Liver (tissue), 10 donors: ENCODE measurements at places on chromosomes 4 and X. TPM values are rescaled to one million over a fixed set of nuclear protein-coding genes. Genes with fewer than 3 reads are reported as not detected.

XAGE2 gene
- total RNA-seq, result not detected

DNA sequence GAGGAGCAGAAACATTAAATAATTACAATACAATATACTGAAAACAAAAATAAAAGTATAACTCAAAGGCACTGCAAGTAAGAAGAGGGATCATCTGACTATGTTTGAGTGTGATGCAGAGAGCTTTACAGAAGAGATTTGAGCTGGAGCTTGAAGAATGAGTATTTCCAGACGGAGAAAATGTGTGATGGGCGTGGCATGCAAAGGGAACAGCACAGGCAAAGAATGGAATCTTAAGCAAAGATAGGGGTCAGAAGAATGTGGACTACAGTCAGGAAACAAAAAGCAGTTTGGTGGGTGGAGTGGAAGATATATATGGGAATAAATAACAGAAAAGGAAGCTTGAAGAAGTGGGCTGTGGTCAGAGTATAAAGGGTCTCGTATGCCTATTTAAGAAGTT is 45.5 kb downstream of the OPHN1 start:
- H3K27me3 ChIP-seq, result no peaks in the 10 kb centered on the region
- H3K4me1 ChIP-seq, result no peaks in the 10 kb centered on the region
- no peak for DNase-seq

DNA sequence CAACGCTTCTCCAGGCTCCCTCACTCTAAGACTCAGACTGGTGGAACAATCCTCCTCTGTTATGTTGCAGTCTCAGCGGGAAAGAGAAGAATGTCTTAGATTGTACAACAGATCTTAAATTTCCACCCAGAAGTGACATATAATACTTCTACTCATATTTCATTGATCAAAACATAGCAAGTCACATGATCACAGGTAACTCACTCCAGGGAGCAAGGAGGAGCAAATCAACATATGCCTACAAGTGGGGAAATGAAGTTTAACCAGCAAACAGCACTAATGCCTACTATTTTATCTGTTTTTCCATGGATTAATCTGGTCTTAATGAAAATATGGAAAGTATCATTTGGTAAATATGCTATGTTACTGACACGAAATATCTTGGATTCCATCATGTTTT is 819.8 kb downstream of the CCSER1 start:
- DNase-seq, result no peak
- H3K4me3 ChIP-seq, result no peak overlapping the region
- H3K36me3 ChIP-seq, result no peaks in the 10 kb centered on the region

MTMR8 gene
- total RNA-seq, result 1.1 TPM

DNA sequence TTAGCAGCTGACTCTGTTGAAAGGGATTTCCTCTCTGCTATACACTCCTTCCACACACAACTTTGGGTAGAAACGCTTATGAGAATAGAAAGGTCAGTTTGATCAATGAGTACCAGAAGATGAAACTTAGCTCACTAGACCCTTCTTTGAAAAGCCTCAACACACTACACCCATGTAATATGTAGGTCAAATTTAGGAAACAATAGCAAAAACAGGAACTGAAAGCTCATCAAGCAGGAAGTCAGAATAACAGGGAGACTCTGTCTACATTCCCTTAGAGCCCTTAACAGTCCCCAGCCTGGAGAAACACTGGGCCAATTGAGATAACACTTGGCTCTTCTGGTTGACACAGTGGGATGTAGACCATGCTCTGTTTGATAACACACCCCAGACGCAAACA is 30.7 kb downstream of the SRPX2 start:
- H3K4me3 ChIP-seq, result no peak overlapping the region
- H3K4me1 ChIP-seq, result no peaks in the 10 kb centered on the region
- H3K36me3 ChIP-seq, result no peaks in the 10 kb centered on the region
- DNase-seq, result no peak

L1CAM gene
- 0.59 TPM for total RNA-seq

GPM6B gene
- total RNA-seq, result 0.42 TPM

FAM241A gene
- 1.1 TPM for total RNA-seq

DNA sequence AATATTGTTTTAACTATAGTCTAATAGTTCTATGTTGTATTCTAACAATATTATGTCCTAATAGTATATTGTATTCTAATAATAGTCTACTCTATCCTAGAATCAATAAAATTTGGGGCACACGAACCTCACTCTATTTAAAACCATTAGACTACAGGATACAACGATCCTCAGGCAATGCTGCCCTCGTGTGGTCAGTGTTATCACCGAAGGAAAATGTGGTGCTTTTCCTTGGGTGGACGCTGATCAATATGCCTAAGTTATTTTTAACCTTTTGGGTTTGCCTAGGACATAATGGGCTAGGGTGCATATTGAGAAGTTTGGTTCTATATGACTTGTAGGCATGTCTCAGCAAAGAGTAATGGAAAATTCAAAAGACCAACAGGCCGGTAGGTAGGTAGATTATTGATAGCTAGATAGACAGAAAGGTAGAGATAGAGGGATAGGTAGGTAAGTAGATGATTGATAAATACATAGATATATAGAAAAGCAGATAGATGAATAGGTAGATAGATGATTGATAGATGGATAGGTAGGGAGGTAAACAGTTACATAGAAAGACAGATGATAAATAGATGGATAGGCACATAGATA is 75.1 kb downstream of the PRKX start:
- H3K27ac ChIP-seq, result no peak overlapping the region
- DNase-seq, result peak; percentile 34
- no peaks in the 10 kb centered on the region for H3K4me1 ChIP-seq
- H3K36me3 ChIP-seq, result no peaks in the 10 kb centered on the region
- no peaks in the 10 kb centered on the region for H3K27me3 ChIP-seq

- H3K4me3 ChIP-seq, result no peak overlapping the region
These were observed 47.7 kb downstream of the DDX3X start for GRCh38 chrX:41381685-41382084.

GRCh38 chr4:119736559-119736958 is 108.0 kb upstream of the PDE5A start:
- no peak overlapping the region for H3K4me3 ChIP-seq
- DNase-seq, result no peak
- H3K27ac ChIP-seq, result no peak overlapping the region
- no peaks in the 10 kb centered on the region for H3K27me3 ChIP-seq
- H3K36me3 ChIP-seq, result no peaks in the 10 kb centered on the region

DNA sequence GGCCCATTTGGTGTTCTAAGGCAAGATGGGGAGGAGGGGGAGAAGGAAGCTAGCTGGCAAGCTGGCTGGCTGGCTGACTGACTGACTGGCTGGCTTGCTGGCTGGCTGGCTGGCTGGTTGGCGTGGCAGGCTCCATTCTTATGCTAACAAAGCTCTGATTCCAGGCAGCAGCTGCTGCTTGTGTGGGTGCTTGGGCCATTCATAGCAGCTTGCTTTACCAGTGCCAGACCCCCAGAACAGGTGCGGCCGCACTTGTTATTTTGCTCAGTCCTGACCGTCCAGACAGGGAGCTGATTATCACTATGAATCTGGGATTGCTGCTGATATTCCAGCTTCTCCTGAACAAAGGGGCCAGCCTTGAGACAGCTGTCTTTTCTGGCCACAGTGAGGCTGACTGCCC is 131.2 kb upstream of the PAK3 start:
- no peak overlapping the region for H3K4me3 ChIP-seq
- no peaks in the 10 kb centered on the region for H3K27me3 ChIP-seq
- no peaks in the 10 kb centered on the region for H3K36me3 ChIP-seq
- no peaks in the 10 kb centered on the region for H3K4me1 ChIP-seq

DNA sequence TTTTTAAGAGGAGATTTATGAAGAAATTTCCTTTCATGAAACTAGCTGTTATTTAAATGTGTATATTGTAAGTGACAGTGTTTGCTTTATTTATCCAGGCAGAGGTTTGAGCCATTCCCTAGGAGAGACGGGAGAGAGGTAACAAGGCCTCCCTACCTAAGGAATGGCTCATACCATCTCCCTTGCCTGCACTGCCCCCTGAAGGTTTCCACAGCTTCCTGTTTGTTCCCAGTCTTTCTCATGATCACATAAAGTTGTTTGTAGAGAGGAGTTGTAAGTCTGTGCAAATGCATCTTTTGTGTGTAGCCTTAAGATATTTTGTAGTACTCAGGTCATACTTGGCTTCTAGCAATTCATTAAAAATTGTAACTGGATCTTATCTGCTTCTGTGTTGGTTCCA is 1504.5 kb upstream of the PCDH10 start:
- H3K4me1 ChIP-seq, result no peaks in the 10 kb centered on the region
- H3K27ac ChIP-seq, result no peak overlapping the region
- H3K36me3 ChIP-seq, result no peaks in the 10 kb centered on the region
- DNase-seq, result no peak
- no peak overlapping the region for H3K4me3 ChIP-seq

- no peak for DNase-seq
- H3K27ac ChIP-seq, result no peak overlapping the region
- H3K4me3 ChIP-seq, result no peak overlapping the region
- no peaks in the 10 kb centered on the region for H3K36me3 ChIP-seq
These were observed 152.1 kb upstream of the VCX start for GRCh38 chrX:7690842-7691241.

ITIH6 gene
- not detected for total RNA-seq

IL21 gene
- total RNA-seq, result not detected

GRCh38 chr4:26736621-26737020 is 124.0 kb upstream of the STIM2 start:
- H3K27ac ChIP-seq, result no peak overlapping the region
- no peak for DNase-seq
- H3K4me3 ChIP-seq, result no peak overlapping the region
- no peaks in the 10 kb centered on the region for H3K27me3 ChIP-seq

FHIP1A gene
- 3.8 TPM for total RNA-seq

ZMAT1 gene
- total RNA-seq, result 3.9 TPM

MAGEA8 gene
- total RNA-seq, result not detected
